Thymus (tissue), 14 donors: ENCODE measurements at places on chromosomes 2 and 18. TPM values are rescaled to one million over a fixed set of nuclear protein-coding genes. Genes with fewer than 3 reads are reported as not detected.

- no peak for DNase-seq
Observed at GRCh38 chr2:240437551-240437860, 2.0 kb downstream of the GPC1 start.

- no peak for DNase-seq
Observed at GRCh38 chr2:42060028-42060427, 12.2 kb downstream of the PKDCC start.

DNA sequence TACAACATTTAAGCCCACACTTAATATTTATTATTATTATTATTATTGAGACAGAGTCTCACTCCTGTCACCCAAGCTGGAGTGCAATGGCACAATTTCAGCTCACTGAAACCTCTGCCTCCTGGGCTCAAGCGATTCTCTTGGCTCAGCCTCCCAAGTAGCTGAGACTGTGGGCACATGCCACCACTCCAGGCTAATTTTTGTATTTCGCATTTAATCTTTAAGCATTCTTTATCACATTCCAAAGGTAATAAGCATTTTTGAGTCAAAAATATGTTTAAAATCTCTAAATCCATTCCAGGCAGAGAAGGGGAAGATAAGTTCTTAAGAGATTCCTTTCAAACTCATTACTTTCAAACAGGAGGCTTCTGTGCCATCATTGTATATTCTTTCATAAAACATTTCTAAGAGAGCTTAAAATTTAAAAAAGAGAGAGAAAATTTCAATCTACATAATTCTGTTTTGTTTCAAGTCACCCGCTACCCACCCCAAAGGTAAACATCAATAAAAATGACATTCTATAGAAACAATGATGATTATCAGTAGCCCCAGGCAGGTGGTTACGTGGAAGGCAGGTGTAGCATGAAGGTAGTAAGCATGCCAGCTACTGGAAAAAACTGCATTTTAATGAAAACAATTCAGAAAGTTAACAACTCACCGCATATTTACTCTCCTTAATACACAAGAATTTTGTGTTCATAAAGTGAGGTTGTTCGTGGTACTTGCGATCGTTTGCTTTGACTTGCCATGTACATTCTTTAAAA lies 84.4 kb upstream of the NARS1 start:
- no peak for DNase-seq

DNA sequence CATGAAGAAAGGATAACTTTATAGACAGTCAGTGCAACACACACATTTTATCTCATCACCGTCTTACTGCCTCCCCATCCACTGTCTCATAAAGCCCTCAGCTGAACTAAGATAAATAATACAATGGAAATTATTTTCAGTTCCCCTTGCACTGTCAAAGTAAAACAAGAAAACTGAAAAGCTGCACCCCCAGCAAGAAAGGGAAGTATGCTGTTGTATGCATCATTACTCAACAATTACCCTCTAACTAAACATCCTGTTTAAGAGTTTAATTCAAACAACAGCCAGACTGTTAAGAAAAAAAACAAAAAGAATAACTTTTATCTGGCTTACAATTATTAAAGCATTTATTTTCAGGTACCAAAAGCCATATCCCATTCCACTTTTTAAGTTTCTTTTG lies 25.0 kb downstream of the MPPE1 start:
- no peak for DNase-seq

- no peak for DNase-seq
Observed at GRCh38 chr2:43142921-43143438, 83.4 kb downstream of the ZFP36L2 start.

SERPINB7 gene
- 1.4 TPM for total RNA-seq
